EL (cell line): ENCODE measurements at places on chromosomes 3 and 15.

- no peak for DNase-seq
Observed at GRCh38 chr15:69712991-69713390, 260.4 kb downstream of the RPLP1 start.

- DNase-seq, result no peak
Observed at GRCh38 chr15:69805248-69805953, 292.3 kb downstream of the TLE3 start.

DNA sequence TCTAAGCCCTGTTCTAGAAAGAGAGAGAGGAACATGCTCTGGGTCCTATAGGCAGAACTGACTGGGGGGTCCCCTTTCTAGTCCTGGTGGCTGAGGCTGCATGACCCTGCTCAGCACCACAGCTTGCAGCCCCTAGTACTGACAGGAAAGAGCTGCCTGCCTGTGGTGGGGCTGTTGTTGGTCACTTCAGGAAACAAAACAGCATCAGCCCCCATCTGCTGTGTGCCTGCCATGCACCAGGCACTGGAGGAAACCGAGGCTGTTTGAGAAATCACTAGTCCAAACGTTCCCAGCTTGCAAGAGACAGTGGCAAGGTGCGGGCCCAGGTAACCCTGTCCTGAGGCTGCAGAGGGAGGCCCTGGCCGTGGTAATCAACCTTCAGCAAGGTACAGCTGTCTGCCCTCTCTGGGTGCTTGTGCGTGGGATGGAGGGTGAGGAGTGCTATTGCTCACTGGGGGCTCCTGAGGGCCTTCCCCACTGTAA, 90.6 kb downstream of the IQSEC1 start:
- no peak for DNase-seq

GRCh38 chr3:64144241-64144900, 80.9 kb downstream of the PRICKLE2 start:
- no peak for DNase-seq

DNA sequence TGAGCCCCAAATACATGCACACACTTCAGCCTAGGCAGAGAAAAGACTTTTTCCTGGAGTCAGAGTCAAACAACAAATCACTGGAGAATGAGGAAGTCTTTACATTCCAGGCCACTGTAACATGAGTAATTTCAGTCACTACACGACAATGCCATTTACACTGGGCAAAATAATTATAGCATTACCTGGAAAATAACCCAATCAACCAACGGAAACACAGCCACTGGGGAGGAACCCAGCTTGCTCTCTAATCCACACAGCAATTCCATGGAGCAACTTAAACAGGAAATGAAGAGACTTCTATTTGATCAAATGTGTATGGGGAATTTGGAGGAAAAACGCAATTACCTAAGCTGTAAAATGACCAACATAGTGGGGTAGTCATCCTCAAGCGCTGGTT, 15.2 kb downstream of the FSTL1 start:
- peak; percentile 85 for DNase-seq

GRCh38 chr15:66023311-66023972, 154.2 kb downstream of the RAB11A start:
- DNase-seq, result no peak

DNA sequence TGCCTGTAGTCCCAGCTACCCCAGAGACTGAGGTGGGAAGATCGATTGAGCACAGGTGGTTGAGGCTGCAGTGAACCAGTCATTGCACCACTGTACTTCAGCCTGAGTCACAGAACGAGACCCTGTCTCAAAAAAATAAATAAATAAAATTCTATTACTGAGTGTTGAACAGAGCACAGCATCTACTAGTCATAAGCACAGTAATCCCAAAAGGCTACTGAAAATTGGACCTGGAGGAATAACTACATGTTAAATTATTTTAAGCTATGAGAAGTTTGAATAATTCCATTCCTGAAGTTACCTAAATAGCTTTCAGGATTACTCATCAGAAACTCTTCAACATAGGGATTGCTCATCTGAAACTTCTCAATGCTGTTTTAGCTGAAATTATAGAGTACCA, 43.4 kb downstream of the ARMC8 start:
- DNase-seq, result peak; percentile 44

- DNase-seq, result peak; percentile 69
Observed at GRCh38 chr3:13110678-13111116, 37.5 kb upstream of the IQSEC1 start.

- no peak for DNase-seq
Observed at GRCh38 chr3:152709659-152710058, 125.3 kb upstream of the P2RY1 start.

- DNase-seq, result no peak
Observed at GRCh38 chr3:33071946-33072345, 25.0 kb downstream of the GLB1 start.

GRCh38 chr3:146334151-146334550, 83.2 kb upstream of the PLSCR4 start:
- peak; percentile 39 for DNase-seq

- DNase-seq, result no peak
Observed at GRCh38 chr15:100926971-100927756, 8.0 kb downstream of the LRRK1 start.

DNA sequence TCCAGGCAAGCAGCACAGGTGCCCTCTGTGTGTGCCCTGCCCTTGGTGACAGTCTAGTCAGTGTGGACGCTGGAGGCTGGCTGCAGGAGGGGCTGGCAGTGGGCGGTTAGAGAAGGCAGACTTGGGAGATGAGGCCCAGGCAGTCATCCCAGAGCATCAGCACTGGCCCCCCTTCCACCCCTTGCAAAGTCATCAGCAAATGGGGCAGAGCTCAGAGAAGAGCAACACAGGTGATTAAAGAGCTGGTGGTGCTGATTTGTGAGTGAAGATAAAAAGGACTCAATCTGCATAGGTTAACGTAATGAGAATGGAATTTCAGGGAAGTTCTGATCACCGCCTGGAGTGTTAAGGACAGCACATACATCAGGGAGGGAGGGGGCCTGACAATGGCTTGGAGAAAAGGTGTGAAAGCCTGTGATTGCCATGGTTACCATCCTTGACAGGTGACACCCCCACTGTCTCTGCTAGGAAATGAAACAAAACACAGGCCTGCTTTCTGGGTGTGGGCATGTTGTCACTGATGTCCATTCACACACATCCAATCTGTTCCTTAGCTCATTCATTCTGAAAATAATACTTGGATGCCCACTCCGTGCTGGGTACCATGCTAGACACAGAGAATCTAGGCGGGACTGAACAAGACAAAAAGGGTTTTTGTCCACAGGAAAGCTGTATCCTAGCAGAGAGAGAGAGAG, 269.6 kb upstream of the ST8SIA2 start:
- no peak for DNase-seq

DNA sequence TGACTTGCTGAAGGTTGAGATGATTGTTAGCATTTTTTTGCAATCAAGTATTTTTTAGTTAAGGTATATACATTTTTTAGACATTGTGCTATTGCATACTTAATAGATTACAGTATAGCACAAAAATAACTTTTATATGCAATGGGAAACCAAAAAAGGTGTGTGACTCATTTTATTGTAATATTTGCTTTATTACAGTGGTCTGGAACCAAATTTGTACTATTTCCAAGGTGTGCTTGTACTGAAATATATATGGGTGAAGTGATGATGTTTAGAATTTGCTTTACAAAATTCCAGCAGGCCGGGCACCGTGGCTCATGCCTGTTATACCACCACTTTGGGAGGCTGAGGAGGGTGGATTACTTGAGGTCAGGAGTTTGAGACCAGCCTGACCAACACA, 29.1 kb upstream of the TBC1D23 start:
- DNase-seq, result peak; percentile 45

DNA sequence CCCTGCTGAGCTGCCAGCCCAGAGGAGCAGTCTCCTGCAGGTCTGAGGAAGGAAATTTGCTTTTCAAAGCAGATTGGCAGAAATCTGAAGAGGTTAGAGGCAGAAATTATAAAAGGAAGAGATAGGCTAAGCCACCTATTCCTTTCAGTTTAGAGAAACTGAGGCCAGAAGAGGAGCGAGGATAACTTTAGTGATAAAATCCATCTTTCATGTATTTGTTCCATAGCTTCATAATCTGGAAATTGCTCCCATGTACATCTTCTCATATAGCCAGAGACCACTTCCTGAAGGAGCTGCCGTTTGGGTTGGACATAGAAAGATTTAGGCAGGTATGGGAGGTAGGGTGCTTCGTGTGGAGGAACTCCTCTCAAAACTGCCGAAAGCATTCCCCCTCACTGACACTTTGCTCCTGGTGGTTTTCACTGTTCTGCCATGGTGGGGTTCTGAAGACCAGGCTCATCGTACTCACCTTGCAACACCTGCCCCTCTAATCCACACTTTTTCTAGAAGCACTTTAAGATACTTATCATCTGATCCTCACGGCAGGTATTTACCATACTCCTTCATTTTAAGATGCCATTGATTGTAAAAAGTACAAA, 670 bp upstream of the ACAP2 start:
- DNase-seq, result no peak

GRCh38 chr3:189119950-189120349, 51.8 kb upstream of the TPRG1 start:
- no peak for DNase-seq

GRCh38 chr15:51622604-51623370, at the start of gene DMXL2:
Gene DMXL2, minus strand, starts transcription at chr15:51622771. Its CDS starts 226 bp downstream, at chr15:51622545.
- DNase-seq, result peak; percentile 86

DNA sequence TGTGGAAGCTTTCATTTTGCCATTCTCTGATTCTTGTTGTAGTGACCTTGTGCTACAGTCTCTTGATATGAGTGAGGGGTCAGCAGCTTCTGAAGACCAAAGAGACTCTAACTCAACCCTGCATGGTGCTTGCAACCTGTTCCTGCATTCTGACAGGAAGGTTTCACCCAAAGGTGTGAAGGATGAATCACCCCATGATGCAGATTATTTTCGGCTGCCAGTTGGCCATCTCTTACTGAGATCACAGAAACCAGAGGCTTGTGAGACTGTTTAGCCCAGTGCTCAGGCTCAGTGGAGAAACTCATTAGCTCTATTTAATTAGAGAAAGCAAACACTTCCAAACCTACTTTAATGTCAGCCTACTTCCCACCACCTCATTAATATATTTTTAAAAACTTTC, 29.2 kb upstream of the TPRG1 start:
- DNase-seq, result no peak

DNA sequence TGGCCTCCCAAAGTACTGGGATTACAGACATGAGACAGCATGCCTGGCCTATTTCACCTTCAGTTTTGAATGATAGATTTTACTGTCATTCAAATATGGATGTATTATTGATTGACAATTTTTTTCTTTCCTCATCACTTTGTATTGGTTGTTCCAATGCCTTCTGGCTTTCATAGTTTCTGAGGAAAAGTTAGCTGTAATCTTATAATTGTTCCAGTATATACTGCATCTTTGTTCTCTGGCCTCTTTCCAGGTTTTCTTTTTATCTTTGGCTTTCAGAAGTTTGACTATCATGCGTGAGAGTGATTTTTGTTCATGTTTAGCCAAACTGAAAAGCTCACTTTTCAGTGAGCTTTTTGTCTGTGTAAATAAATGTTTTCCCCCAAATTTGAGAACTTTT, 157.1 kb downstream of the RSRC1 start:
- no peak for DNase-seq

GRCh38 chr15:59278120-59278519, 71.5 kb downstream of the LDHAL6B start:
- no peak for DNase-seq

- no peak for DNase-seq
Observed at GRCh38 chr15:51193526-51193925, 98.8 kb upstream of the TNFAIP8L3 start.

DNA sequence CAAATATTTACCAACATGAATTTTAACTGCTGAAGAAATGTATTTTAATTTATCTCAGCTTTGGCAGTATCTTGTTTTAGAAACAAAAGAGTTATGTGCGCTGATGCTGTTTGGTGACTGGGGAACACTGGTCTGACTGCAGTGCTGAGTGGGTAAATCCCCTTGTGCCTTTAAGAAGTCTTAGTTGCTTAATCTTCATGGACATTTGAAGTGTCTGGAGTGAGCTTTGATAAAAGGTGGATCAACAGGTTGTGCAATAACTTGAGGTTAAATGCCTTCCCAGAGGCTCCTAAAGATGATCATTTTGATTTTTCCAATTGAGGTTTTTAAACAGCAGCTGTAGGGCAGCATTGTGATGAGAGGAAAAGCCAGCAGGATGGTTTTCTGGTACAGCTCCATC, 68.7 kb downstream of the TP63 start:
- no peak for DNase-seq

DNA sequence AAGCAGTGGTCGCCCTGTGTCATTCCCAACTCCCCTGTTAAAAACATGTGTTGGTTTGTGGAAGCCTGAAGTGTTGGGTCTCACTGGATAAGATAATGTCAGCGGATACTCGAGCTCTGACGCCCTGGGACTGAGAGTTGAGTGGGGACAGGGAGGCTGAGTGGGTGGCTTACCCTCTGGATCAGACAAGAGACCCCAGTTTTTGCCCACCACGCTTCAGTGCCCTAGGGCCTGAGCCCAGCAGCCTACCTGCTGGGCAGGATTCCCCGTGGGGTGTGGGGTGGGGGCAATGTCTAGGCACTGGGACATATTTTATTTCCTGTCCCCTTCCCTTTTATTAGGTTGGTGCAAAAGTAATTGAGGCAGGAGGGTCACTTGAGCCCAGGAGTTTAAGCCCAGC, 75.0 kb downstream of the SMAD6 start:
- no peak for DNase-seq

- peak; percentile 83 for DNase-seq
Observed at GRCh38 chr3:58066842-58067241, 58.6 kb downstream of the FLNB start.

DNA sequence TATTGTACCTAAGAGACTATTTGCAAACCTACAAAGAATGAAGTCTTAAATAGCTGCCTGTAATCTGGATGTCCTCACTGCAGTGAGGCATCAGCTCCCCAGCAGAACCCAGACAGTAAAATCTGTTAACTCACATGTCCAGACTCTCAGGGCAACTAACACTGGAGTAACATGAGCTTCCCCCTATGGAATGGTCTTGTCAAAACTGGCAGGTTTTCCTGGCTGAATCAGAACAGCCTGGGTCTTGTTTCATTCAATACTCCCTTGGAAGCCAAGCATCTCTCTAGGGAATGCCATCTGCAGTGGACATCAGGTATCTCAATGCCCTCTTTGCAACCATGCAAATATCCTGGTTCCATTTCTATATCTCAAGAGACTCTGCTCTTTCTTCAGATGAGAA, 24.4 kb downstream of the PTPN9 start:
- DNase-seq, result peak; percentile 37

DNA sequence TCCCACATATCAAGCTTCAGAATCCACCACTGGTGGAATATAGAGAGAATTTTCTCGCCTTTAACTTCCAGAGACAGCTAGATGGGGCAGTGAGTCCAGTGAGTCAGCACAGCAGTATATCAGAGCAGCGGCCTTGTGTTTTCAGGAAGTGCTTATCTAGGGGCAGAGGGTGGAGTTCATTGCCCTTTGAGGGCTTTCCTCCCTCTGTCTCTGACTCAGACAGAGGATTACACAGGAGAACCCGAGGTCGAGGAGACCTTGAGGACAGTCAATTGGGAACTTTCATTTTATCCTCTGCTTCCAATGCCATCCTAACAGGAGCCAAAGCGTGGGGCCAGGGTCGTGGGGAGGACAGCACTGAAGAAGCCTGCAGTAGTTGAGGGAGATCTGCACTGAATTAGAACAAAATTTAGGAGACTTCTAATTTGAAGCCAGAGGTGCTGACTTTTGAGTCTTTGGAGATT, 109.6 kb upstream of the UMPS start:
- peak; percentile 45 for DNase-seq

- no peak for DNase-seq
Observed at GRCh38 chr15:77123854-77124253, 52.9 kb upstream of the TSPAN3 start.

- no peak for DNase-seq
Observed at GRCh38 chr15:79736435-79737000, 160.3 kb downstream of the MTHFS start.

GRCh38 chr15:89672221-89673164, 6.7 kb downstream of the PLIN1 start:
- DNase-seq, result no peak
